T1000 (cell line): ENCODE measurements at places on chromosomes 3 and 15.

DNA sequence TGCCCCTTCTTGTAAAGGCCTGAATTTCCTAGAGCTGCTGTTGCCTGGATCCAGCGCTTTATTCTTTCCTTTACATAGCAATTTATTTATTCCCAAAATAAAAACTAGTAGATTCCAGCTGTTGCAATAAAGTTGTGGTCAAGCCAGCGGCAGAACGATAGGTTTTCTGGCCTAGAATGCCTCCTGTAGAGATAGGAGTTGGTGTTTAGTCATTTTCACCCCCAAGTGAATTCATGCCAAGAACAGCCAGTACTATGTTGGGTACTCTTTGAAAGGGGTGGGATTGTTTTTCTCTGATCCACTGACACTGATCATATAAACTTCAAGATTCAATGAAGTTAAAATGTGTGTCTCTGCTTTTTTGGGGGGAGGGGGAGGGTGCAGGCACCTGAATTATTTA lies 69.7 kb downstream of the KLHL25 start:
- DNase-seq, result no peak

DNA sequence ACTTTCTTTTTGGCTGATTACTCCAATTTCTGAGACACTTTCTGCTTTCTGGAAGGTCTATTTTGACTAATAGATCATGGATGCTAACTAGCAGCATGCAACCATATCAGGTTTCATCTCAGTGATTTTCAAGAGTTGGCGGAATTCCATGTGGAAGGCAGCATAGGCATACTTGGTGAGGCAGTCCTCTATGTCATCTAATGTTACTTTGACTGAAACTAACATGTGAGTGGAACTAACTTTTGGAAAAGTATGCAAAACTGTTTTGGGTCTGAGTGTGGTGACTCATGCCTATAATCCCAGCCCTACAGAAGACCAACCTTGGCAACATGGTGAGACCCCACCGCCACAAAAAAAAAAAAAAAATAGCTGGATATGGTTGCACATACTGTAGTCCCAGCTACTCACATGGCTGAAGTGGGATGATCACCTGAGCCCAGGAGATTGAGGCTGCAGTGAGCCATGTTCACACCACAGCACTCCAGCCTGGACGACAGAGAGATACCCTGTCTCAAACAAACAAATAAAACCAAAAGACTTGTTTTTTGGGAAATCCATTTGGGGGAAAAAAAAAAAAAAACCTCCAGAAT lies 1033.7 kb downstream of the ROBO1 start:
- DNase-seq, result peak; percentile 6

- DNase-seq, result no peak
Observed at GRCh38 chr15:62208884-62209283, 43.8 kb upstream of the C2CD4B start.

DNA sequence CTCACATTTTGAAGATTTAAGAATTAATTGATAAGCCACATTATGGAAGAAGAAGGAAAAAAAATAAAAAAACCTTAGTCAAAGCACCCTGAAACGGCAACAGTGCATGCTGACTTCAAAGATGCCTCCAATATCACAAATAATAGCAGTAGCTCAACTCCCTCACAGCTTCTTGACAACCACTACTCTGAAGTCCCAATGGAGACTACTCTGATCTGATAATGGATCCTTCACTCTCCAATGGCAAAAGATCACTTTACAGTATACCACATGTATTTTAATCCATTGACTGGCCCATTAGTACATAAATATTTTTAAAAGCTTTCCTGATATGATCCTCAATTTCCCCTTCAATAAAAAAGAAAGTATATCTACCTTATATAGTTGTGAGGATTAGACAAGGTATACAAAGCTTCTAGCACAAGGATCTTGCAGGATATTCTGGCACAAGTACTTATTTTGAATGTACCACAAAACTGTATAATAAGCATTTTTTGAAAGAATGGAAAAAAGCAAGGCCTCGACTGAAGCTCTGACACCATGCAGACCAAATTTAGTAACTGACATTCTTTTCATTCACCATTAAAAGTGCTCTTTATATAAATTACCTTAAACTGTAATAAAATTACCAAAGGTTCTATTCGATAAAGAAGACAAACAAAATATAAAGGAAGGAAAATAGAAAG lies 91.9 kb downstream of the PEAK1 start:
- no peak for DNase-seq

DNA sequence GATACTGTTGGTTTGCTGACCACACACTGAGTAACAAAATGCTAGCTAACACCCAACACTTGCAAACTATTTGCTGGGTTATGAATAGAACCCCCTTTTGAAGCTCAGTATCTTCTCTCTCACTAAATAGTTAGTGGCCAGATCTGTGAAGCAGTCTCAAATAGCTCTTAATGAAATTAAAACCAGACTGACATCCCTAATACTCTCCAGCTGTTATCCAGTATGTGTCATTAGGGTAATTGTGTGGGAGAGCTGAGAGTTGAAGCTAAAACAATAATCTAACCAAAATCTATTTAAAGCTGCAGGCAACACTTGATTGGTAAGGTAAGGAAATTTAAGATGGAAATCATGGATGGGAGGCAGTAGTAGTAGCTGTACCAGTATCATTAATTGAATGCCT lies 110.4 kb upstream of the RORA start:
- no peak for DNase-seq

DNA sequence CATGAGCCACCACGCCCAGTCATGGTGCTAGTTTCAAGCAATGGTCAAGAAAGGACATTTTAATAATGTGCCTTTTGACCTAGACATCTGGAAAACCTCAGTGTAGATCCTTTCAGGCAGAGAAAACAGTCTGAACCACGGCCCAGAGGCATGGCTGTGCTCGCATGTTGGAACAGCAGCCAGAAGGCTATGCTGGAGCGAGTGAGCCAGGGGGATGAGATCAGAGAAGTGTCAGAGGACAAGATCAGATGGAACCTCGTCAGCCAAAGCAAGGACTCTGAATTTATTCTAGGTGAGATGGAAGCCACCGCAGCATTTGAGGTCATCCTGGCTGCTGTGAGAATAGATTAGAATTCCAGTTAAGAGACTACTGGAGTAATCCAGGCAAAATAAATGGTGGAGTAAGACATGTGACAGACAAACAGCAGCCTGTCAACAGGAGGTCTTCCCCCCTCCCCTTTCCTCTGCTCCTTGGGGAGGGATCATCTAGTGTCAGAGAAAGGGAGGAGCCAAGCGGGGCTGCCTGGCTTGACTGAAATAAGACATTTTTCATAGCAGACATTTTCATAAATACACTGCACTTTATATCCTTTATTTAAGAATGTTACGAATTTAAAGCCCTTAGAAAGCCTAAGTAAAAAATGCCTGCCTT lies 40.4 kb upstream of the ACKR4 start:
- no peak for DNase-seq

- no peak for DNase-seq
Observed at GRCh38 chr3:152208439-152208838, 60.3 kb upstream of the MBNL1 start.

GRCh38 chr3:47663630-47664240 lies 85.1 kb upstream of the CSPG5 start:
- no peak for DNase-seq

- no peak for DNase-seq
Observed at GRCh38 chr3:115040673-115041286, 106.3 kb downstream of the ZBTB20 start.

DNA sequence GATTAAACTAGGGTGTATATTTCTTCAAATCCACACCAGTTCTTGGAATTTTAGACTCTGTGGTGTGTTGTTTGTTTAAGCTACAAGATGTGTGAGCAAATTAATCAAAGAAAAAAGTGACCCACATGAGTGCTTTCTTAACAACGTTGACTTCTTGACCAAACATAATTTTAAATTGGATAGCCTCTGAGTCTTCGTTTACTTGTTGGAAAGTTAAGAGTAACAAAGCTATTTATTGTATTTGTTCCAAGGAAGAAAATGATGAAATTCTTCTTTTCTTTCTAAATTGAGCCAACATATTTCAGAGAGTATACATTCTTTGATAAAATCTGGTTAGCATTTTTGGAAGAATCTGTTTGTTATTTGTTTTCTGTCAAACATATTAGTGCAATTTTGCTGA lies 99.9 kb upstream of the IGSF10 start:
- DNase-seq, result no peak

- DNase-seq, result no peak
Observed at GRCh38 chr3:17047162-17047561, 162.4 kb downstream of the PLCL2 start.

DNA sequence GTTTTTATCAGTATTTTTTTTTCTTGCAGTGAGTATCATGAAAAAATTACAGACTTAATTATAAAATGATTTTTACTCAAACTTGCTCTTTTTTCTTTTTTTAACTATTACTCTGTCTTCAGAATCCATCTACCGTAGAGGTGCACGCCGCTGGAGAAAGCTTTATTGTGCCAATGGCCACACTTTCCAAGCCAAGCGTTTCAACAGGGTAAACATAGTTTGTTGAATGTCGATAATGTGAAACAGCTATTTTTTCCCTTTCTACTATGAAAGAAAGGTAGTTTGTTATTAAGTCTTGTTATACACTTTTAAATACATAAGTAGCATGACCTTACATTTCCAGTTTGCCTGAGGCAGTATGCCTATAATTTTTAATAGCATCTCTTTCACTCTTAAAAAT lies 45.6 kb downstream of the PRKCI start:
- no peak for DNase-seq

DNA sequence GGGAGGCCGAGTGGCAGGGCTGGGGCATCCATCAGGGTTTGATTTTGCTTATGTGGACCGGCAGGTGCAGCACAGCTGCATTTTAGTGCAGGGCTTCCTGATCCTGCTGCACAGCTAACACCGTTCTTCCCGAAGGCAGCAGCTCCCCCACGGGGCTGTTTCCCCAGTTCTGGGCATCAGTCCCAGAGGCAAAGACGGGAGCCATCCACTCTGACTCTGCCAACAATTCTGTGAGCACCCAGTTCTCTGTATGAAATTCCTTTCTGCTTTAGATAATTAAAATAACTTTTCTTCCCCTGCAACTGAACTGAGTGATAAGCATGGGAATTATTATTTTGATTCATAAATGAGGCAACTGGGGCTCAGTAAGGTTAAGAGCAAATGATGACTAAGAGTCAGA lies 262.9 kb upstream of the ATP10A start:
- DNase-seq, result no peak

GRCh38 chr3:96012939-96013338 lies 801.5 kb upstream of the EPHA6 start:
- no peak for DNase-seq

- DNase-seq, result no peak
Observed at GRCh38 chr15:68593341-68593740, 14.5 kb downstream of the CORO2B start.

- DNase-seq, result no peak
Observed at GRCh38 chr3:188824566-188824965, 347.2 kb upstream of the TPRG1 start.

DNA sequence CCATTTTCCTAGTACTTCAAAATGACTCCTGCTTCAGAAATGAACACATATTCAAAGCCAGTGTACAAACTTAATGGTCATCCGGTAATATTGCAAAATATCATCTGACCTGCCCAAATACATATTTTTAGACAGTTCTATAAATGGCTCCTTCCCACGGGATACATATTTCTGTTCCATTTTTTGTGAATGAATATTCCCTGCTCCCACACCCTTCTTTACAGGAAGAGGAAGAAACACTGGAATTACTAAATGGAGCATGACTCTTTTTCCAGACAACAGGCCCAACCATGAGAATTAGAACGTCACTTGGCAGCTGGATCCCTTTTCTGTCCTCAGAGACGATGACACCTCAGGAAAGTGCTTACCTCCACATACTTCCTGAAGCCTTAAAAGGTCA lies 38.0 kb upstream of the CBLB start:
- DNase-seq, result no peak

GRCh38 chr3:139311557-139311956 lies 32.3 kb upstream of the MRPS22 start:
- no peak for DNase-seq

GRCh38 chr3:3800685-3801493 lies 1.7 kb downstream of the LRRN1 start:
- DNase-seq, result no peak

DNA sequence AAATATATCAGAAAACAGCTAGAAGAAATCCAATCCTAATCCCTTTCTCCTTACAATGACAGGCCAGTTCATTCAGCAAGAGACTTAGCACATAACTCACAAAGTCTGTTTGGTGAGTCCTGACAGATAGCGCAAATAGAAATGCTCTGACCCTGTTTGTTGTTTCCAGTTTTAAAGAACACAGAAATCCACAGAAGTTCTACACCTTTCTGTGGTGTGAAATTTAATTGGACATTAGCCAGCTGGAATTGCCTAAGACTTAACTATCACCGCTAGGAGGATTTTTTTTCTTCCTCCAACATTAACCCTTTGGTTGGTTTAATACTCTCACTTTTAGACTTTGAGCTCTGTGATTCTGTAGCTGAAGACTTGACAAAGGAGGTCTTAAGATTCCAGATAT lies 30.8 kb downstream of the HDC start:
- DNase-seq, result no peak

DNA sequence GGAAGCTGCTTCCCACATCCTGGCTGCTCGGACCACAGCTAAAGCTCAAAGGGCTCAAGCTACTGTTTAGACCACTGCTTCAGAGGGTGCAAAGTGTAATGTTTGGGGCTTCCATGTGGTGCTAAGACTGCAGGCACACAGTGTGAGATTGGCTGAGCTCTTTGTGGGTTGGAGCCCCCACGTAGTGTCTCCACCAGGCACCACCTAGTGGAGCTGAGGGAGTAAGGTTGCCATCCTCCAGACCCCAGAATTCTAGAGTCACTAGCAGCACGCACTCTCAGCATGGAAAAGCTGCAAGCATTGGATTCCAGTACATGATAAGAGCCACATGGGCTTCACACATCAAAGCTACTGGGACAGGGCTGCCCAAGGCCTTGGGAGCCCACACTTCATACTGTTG lies 9.3 kb downstream of the MKRN3 start:
- no peak for DNase-seq

GRCh38 chr15:48888191-48888590 lies 10.3 kb downstream of the EID1 start:
- DNase-seq, result no peak

DNA sequence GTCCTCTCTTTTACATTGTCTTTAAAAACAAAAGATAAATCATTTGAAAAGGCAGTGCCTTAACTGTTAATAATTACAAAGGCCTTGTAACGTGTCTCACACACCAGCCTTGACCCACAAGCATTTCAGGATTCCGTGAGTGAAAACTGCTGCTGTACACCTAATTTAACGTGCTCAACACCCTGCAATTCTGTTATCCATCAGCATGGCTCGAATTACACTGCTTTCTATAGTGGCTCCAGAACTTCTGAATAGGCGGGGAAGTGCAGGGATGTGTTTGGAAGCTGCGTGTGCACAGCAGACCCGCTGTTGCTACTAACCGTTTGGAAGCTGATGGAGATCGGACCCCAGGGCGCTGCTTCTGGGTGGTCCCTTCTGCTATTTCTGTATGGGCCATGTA lies 9.9 kb upstream of the ETFA start:
- no peak for DNase-seq

DNA sequence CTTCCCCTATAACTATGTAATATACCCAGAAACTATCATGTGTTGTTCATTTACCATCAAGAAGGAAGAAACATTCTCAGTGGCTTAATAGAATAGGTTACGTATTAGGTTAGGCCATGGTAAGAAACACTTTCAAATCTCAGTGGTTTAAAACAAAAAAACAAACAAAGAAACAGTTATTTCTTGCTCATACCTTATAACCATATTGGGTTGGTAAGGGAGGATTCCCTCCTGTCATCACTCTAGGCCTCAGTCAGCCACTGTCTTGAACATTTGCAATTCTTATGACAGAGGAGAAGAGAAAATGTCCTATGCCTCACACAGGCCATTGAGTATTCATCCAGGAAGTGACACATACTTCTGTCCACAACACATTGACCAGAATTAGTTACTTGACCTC lies 727.7 kb upstream of the NECTIN3 start:
- no peak for DNase-seq
